ENCODE measurements at places on chromosomes 4 and X.

DNA sequence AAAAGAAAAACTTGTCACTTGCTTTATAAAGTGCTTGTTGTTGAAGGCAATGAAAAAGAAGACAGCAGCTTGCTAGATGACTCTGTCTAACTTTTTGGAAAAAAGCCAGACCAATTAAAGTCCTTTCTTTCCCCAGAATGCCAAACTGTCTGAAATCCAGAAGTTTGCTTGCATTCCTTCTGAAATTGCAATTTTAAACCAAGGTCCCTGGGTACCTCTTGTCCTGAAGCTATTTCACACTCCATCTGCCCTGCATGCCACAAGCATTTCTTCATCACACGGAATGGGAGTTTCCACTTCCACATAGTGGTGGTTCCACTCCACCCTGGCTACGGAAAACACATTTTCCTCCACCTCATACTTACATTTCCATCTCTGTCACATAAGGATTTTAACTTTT is 101.0 kb downstream of the PAPSS1 start:
- DNase-seq = peak; percentile 89

DNA sequence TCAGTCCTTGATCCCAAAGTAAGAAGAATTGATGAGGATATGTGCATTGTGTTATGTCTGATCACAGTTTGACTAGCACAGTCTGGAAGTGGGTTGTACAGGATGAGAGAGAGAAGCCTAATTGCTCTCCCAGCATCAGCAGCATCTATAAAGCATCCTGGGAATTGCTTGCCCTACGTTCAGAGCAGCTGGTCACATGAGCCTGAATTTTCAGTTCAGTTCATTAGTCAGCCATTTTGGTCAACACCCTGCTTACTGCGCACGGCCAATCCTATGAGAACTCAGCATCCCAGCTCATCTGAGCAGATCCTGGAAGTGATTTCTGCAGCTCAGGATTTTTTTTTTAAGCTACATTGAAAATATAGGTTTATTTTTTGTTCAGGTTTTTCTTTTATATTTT is at the start of gene RUFY3:
Gene RUFY3 (plus strand): TSS at position 218 of the 400 bp plus-strand sequence. CDS start 610 bp downstream, outside the sequence.
- peak; percentile 96 for DNase-seq

DNA sequence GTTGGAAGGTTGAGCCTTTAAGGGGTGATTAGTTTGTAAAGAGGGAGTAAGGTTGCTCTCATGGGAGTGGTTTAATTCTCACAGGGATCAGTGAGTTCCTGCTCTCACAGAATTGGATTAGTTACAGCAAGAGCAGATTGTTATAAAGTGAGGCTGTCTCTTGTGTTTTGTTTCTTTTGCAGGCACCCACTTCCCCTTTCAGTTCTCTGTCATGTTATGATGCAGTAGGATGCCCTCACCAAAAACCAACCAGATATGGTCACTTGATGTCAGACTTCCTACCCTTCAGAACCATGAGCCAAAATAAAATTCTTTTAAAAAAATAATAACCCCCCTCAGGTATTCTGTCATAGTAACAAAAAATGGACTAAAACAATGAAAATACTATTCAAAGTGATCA is 19.9 kb upstream of the IGSF1 start:
- DNase-seq = no peak

GRCh38 chr4:166277401-166277800 is 404.4 kb downstream of the TLL1 start:
- DNase-seq = peak; percentile 67

GRCh38 chr4:146142768-146143167 is 32.8 kb upstream of the LSM6 start:
- no peak for DNase-seq
